ENCODE measurements at places on chromosomes 3 and 15.

GRCh38 chr15:49327927-49328326 lies 95.1 kb upstream of the FGF7 start:
- H3K4me3 ChIP-seq, result no peak overlapping the region
- no peaks in the 10 kb centered on the region for H3K27me3 ChIP-seq
- H3K27ac ChIP-seq, result no peak overlapping the region

DNA sequence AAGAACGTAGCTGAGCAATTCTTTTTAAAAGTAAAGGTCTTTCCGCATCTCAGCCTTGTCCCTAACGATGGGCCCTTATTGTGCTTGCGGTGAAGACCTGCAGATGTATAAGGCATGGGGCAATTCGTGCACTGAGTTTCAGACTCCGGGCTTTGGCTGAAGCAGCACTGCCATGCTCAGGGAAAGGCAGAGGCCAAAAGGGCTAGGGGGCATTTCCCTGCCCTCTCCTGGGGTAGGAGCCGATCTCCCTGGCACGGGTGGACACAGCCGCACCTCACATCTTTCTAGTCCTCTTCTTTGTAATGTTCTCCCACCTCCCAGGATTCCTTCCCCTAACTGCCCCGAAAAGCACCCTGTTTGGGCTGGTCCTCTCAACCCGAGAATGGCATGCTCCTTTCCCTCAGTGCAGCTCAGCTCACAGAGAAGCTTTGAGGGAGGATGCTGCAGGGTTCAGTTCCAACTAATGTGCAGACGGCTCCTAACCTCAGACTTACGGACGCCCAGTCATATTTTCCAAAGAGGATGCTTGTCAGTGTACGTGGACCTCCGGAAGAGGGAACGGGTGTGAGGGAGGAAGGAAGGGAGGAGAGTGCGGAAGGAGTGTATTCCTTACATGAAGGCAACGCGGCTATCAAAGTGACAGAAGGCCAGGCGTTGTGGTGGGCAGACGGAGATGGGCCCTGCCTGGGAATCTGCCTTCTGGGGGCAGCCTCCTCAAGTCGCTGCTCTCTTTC lies 61.2 kb downstream of the SYNM start:
- H3K4me1 ChIP-seq, result peaks cover 20% of the 10 kb centered on the region
- peaks cover 15% of the 10 kb centered on the region for H3K36me3 ChIP-seq
- no peak overlapping the region for H3K4me3 ChIP-seq
- no peak overlapping the region for H3K27ac ChIP-seq
- no peak for DNase-seq
- H3K27me3 ChIP-seq, result no peaks in the 10 kb centered on the region

- peaks cover 1% of the 10 kb centered on the region for H3K4me1 ChIP-seq
- H3K4me3 ChIP-seq, result no peak overlapping the region
- H3K27ac ChIP-seq, result no peak overlapping the region
Observed at GRCh38 chr15:79371591-79371990, 60.5 kb upstream of the MINAR1 start.

GRCh38 chr3:59940718-59941117 lies 890.9 kb upstream of the CFAP20DC start:
- no peak overlapping the region for H3K27ac ChIP-seq
- no peaks in the 10 kb centered on the region for H3K27me3 ChIP-seq
- no peak for DNase-seq
- no peak overlapping the region for H3K4me3 ChIP-seq
- H3K36me3 ChIP-seq, result no peaks in the 10 kb centered on the region

DNA sequence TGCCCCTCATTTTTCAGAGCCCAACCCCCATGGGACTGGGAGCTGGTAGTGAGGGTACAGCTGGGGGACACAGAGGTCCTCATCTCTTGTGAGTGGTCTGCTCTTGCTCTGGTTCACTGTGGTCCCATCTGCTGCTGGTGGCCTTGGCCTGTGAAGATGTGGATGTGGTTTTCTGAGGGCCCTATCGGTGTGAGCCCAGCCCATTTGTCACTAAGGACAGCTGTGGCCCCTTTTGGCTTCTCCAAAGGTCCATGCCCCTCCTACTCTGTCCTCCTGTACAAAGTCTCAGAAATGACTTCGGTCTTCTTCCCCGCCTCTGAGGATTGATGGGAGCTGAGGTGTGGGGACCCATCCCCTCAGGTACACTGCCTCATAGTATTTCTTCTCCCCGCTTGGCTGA lies 21.0 kb downstream of the LIPC start:
- no peaks in the 10 kb centered on the region for H3K36me3 ChIP-seq
- H3K27me3 ChIP-seq, result no peaks in the 10 kb centered on the region
- no peak for DNase-seq
- no peak overlapping the region for H3K27ac ChIP-seq
- peaks cover 2% of the 10 kb centered on the region for H3K4me1 ChIP-seq
- no peak overlapping the region for H3K4me3 ChIP-seq

Measured in IMR-90 (cell line).